Panc1 (cell line): ENCODE measurements at places on chromosomes 12 and 14. TPM values are rescaled to one million over a fixed set of nuclear protein-coding genes. Genes with fewer than 3 reads are reported as not detected.
A peak's percentile ranks its signal among the peaks of the same experiment; 100 is the strongest.

The TSPAN8 gene
- 4.2 TPM for total RNA-seq

The ABCD2 gene
- total RNA-seq, result not detected

The GABARAPL1 gene
- 24.1 TPM for total RNA-seq

The TAS2R43 gene
- 0.36 TPM for total RNA-seq

The VSIG10 gene
- 56.2 TPM for total RNA-seq

The HRK gene
- total RNA-seq, result 0.44 TPM

The MYRFL gene
- total RNA-seq, result not detected

The DPY19L2 gene
- 6.6 TPM for total RNA-seq

The CPM gene
- 11.2 TPM for total RNA-seq

The PGF gene
- total RNA-seq, result 7.3 TPM

The CLEC6A gene
- total RNA-seq, result not detected

The MANSC4 gene
- not detected for total RNA-seq

GRCh38 chr12:45638386-45638785 is 91.1 kb upstream of the ARID2 start:
- no peak for DNase-seq

DNA sequence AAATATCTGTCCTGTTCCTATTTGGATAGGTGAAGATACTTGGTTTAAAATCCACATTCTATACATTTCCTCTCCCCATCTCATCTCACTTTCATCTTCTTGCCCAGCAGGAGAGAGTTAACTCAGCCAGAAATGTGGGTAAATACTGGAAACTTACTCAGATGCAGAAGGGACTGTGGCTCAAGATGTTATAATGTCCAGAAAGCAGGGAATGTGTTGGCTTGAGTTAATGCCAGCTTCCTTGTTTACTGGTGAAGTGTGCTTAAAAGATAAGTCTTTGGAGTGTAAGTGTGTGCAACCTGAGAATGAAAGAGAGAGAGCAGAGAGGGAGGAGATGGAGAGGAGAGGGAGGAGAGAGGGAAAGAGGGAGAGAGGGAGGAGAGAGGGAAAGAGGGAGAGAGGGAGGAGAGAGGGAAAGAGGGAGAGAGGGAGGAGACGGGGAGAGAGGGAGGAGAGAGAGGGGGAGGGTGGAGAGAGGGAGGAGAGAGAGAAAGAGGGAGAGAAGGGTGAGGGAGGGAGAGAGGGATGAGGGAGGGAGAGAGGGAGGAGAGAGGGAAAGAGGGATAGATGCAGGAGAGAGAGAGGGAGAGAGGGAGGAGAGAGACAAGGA is 22.0 kb upstream of the SNRPF start:
- no peak for DNase-seq

DNA sequence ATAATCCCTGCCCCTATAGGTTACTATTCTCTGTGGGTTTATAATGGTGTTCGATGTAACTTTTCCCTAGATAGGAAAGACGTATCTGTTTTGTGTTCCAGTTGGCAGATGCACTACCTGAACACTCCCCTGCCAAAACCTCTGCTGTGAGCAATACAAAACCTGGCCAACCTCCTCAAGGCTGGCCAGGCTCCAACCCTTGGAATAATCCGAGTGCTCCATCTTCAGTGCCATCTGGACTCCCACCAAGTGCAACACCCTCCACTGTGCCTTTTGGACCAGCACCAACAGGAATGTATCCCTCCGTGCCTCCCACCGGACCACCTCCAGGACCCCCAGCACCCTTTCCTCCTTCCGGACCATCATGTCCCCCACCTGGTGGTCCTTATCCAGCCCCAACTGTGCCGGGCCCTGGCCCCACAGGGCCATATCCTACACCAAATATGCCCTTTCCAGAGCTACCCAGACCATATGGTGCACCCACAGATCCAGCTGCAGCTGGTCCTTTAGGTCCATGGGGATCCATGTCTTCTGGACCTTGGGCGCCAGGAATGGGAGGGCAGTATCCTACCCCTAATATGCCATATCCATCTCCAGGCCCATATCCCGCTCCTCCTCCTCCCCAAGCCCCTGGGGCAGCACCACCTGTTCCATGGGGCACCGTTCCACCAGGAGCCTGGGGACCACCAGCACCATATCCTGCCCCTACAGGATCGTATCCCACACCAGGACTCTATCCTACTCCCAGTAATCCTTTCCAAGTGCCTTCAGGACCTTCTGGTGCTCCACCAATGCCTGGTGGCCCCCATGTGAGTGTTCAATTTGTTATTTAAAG is 11.3 kb downstream of the MAPK1IP1L start:
- DNase-seq, result no peak

DNA sequence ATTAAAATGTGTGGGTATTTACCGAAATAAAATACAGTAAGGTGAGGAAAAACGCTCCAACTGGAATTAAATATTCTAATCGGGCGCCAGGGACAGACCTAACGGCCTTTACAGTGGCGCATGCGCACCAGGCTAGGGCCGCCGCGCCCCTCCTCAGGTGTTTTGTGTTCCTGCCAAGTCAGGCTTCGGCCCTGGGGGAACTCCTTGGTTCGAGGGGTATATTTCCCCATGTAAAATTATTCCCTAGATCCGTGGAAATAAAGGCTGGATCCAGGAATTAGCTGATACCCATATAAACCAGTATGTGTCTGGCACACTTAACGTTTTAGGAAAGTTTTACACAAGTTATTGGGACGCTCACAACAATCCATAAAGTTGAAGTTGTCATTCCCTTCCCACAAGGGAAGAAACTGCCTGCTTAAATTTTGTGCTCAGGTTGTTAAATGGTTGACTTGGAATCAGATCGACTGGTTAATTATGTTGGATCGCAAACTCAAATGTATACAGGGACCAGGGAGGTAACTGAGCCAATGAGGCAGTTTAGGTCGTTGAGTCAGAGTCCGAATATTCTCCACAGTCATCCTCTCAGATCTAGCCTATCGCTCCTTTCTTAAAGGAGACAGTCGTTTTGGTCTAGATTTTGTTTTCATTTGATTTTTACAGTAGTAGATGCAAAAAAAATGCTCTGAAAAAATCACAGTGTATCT is 621 bp upstream of the ANAPC7 start:
- DNase-seq, result peak; percentile 32

- DNase-seq, result no peak
Observed at GRCh38 chr14:91509878-91510170, 286 bp downstream of the PPP4R3A start.

DNA sequence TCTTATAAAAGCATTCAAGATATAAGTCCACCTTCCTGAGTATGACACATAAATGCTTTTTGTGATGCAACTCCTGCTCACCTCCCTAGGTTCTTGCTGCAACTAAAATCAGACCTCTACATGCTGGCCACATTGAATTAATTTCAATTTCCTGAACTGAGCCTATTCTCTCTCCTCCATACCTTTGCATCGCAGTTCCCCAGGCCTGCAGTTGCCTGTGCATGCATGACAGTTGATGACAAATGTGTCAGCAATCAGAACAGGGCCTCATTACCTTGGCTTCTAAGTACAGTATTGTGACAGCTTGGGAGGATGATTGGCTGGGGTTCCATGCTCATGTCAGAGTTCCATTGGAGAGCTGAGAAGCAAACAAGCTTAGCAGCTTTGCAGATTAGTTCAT is 3.9 kb upstream of the TM7SF3 start:
- DNase-seq, result no peak

- no peak for DNase-seq
Observed at GRCh38 chr14:80959496-80959895, 4.1 kb downstream of the TSHR start.

DNA sequence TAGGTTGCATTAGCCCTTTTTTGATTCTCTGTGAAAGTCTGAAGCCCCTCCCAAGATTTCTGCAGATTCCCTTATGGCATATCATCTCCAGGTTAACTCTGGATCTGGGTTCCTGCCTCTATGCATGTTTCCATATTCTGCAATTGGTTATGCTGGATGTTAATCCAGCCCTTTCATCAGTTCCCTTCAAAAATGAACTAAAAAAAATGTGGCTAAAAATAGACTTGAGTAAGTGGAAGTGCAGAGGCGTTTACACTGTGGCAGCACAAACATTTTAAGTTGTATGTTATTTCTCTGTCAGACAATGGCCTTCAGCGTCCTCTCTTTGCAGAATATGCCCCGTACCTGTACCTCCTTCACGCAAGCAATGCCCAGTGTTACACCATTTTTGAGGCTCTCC is 11.4 kb downstream of the MGST1 start:
- no peak for DNase-seq

GRCh38 chr12:57890191-57891115 is 43.9 kb upstream of the CTDSP2 start:
- DNase-seq, result no peak

DNA sequence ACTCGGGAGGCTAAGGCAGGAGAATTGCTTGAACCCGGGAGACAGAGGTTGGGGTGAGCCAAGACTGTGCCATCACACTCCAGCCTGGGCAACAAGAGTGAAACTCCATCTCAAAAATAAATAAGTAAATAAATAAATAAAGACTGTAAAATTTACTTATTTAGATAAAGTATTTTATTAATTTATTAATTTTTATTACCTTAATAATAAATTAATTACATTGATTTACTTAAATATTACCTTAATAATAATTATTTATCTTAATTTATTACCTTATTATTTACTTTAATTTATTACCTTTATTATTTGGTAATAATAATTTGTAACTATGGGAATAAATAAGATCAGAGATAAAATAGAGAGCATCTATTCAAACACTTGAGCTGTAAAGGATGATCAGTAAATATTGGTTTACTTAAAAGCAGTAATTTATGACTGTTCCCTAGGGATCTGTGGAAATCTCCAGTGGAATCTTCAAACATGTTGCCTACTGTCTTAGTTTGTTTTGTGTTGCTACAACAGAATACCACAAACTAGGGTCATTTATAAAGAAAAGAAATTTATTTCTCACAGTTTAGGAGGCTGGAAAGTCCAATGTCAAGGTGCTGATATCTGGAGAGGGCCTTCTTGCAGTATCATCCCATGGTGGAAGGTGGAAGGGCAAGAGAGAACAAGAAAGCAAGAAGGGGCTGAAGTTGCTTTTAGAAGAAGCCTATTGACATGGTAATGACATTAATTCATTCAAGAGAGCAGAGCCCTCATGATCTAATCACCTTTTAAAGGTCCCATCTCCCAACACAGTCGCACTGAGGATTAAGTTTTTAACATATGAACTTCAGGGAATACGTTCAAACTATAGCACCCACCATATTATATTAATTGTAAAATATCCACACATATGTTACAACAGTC is 37.1 kb downstream of the SOCS2 start:
- no peak for DNase-seq

DNA sequence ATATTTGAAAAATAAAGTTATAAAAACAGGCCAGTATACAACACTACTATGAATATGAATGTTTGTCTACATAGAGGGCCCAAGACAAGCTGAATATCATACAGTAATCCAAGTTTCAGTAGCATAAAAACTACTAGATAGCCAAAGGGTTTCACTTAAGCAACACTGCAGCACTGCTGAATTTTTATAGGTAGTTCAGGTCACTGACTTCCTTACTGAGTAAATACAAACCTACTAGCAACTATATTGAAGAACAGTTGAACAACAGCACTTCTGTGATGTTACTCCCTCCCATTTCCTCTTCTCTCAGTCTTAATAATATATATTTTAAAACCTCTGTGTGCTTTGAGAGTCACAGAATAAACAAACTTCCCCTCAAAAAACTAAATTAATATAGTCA is 42.7 kb downstream of the GTF2A1 start:
- DNase-seq, result no peak

DNA sequence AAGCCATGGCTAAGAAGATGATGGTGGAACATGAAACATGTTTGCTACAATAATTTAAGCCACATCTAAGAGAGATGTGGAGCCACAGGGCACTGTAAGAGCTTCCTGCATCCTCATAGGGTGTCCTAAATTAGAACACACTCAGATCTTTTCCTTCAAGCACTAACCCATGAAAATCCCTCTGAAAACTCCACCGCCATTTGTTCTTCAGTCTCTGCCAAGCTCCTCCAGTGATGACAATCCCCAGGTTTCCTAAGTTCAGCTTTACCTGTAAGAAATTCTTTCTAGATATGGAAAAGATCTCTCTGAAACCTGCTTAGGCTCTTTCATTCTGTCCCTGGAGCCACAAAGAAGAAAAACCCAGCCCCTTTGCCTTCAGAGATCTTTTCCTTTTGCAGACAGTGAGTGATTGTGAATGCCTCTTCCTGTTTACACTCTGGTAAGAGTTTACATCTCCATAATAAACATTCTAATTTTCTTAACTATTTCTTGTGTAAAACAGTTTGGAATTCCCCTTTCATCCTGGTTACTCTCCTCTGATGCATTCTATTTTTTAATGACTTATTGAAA is 907.2 kb downstream of the VRK1 start:
- DNase-seq, result no peak

DNA sequence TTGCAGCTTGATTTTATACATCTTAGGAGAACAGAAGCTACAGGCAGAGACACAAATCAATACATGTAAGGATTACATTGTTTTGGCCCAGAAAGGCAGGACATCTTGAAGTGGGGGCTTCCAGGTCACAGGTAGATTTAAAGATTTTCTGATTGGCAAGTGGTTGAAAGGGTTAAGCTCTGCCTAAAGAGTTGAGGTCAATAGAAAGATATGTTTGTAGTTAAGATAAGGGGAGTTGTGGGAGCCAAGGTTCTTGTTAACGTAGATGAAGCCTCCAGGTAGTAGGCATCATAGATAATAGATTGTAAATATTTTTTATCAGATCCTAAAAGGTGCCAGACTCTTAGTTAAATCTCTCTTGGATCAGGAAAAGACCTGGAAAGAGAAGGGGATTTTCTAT is 5.5 kb upstream of the DHRS2 start:
- no peak for DNase-seq

DNA sequence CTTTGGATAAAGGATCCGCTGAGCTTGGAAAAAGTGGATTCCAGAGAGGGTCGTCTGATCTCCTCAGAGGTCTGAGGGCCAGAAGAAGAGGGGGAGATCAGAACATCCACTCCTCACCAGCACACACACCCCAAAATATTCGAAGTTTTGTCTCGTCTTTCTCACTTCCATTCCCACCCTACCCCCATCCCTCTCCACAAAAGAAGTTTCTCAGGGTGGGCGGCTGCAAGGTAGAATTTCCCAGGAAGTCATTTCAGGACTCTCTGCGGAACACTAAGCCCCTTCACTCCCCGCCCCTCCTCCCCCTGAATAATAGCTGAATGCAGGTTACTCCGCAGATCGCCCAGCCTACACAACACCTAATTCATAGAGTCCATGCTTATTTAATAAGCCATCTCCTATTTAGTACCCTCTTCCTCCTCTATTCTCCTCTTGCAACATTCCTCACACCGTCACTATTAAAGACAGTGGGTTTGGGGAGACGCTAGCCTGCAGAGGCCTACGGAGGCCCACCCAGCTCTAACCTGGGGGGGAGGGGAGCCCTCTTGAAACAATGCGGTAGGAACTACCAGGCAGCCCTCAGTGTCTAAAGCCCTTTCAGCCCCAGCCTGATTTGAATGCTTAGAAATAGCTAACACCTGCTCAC is 649 bp upstream of the SALL2 start:
- no peak for DNase-seq

GRCh38 chr14:70887207-70887681 is 20.0 kb upstream of the PCNX1 start:
- DNase-seq, result no peak
